ENCODE measurements at places on chromosomes 5 and 9. TPM values are rescaled to one million over a fixed set of nuclear protein-coding genes. Genes with fewer than 3 reads are reported as not detected.

The ESM1 gene
- not detected for total RNA-seq

The CEMIP2 gene
- total RNA-seq: 185 TPM

The PLPPR1 gene
- 3.2 TPM for total RNA-seq

The TCF7 gene
- total RNA-seq: 0.73 TPM

The IFNB1 gene
- total RNA-seq: not detected

The PIP5KL1 gene
- total RNA-seq: 8.8 TPM

The CCL21 gene
- total RNA-seq: not detected

DNA sequence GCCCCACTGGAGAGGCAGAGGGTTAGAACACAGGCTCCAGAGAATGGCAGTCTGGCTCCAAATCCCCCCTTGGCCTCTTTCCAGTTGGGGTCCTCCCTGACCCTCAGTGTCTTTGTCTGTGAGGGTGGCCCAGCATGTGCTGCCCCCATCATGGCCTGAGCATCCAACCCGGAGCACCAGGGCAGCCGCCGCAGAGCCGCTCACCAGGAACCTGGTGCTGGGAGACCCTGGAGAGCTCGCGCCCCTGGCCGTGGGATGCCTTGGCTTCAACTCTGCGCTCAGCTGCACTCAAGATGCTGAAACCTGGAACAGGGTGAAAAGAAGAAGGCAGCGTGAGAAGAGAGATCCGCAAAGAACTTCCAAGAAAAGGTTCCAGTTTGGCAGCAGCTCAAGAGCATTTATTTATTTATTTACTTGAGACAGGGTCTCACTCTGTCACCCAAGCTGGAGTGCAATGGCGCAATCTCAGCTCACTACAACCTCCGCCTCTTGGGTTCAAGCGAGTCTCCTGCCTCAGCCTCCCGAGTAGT, 3.8 kb downstream of the CCDC187 start:
- H3K4me3 ChIP-seq: no peak overlapping the region
- no peak overlapping the region for H3K27ac ChIP-seq
- DNase-seq: no peak
- no peaks in the 10 kb centered on the region for H3K27me3 ChIP-seq

DNA sequence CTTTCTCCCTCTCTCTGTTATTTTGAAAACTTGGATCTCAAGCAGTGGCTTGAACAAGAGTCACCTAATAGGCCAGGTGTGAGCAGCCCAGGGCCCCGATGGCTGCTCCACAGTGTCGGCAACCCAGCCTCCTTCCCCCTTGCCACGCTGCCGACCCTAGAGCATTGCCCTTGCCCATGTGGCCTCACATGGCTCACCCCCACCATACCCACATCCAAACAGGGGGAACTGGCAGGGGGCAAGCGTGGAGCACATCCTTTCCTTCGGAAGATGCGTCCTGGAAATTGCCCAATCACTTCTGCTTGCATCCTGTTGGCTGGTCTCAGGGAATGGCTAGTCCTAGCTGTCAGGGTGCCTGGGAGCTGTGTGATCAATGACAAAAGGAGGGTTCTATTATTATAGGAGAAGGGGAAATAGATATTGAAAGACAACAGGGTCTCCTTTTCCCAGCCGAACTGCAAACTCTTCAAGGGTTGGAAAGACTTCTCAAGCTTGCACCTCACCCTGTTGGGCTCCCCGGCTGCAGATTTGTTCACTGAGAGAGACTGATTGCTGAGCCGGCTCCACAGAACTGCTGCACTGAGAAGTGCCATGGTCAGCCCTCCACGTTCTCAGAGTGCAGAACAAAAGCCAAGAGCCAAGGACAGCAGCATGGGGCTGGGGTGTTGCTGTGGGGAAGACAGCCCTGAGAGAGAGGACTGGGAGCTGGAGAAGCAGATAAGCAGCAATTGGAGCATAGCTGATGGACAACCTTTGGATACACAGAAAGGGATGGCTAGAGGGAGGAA, 8.3 kb upstream of the TIFAB start:
- no peak overlapping the region for H3K4me3 ChIP-seq
- H3K27me3 ChIP-seq: peaks cover 100% of the 10 kb centered on the region
- no peaks in the 10 kb centered on the region for H3K4me1 ChIP-seq
- DNase-seq: no peak
- H3K36me3 ChIP-seq: no peaks in the 10 kb centered on the region

DNA sequence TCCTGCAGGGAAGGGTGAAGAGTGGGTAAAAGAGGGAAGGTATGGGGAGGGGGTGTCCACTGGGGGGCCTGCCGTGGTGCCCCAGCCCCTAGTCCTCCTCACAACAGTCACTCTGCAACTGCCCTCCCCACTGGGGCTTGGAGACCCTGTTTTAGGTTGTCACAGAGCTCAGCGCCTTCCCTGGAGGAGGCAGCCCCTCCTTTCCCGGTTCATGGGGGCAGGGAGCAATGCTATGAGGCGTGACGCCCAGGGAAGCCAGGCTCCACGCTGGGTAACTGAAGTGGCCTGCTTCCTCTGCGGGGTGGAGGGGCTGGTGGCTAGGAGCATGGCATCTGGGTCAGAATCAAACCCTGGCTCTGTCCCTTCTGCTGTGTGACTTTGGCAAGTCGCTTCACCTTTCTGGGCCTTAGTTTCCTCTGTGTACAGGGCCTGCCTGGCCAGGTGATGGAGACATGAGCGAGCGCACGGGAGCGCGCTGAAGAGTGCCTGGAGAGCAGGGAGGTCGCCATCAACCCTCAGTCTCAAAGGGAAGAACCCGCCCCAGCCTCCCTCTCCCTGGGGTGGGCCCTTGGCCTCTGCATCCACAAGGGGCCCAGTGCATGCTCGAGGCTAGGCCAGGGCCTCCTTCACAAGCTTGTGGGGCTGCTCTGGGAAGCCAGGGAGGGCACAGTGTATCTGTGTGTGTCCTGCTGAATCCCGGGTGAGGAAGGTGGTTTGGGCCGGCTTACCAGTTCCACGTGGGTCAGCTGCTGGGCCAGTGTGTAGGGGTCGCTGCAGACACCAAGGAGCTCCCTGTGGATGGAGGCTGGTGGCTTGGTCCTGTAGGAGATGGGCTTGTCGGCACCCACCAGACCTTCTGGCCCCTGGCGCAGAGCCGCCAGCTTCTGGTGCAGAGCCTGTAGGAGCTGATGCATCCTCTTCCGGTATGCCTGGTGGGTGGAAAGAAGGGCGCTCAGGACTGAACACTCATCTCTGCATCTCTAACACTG, 56.4 kb upstream of the RNF130 start:
- no peak overlapping the region for H3K27ac ChIP-seq
- H3K4me3 ChIP-seq: no peak overlapping the region
- H3K4me1 ChIP-seq: no peaks in the 10 kb centered on the region
- peaks cover 8% of the 10 kb centered on the region for H3K27me3 ChIP-seq

- DNase-seq: no peak
- peaks cover 19% of the 10 kb centered on the region for H3K27me3 ChIP-seq
- no peak overlapping the region for H3K27ac ChIP-seq
- peak overlapping the region; percentile 28 for H3K4me3 ChIP-seq
- H3K4me1 ChIP-seq: peaks cover 62% of the 10 kb centered on the region
Measured at GRCh38 chr9:121288673-121289025, 20.7 kb downstream of the GSN start.

GRCh38 chr5:32298059-32298415, 14.7 kb downstream of the MTMR12 start:
- peaks cover 6% of the 10 kb centered on the region for H3K4me1 ChIP-seq
- no peak for DNase-seq

- no peaks in the 10 kb centered on the region for H3K36me3 ChIP-seq
- DNase-seq: no peak
- no peak overlapping the region for H3K27ac ChIP-seq
Measured at GRCh38 chr5:104564530-104564929, 1001.9 kb upstream of the NUDT12 start.

- H3K4me1 ChIP-seq: peaks cover 6% of the 10 kb centered on the region
- H3K36me3 ChIP-seq: no peaks in the 10 kb centered on the region
- no peak overlapping the region for H3K4me3 ChIP-seq
- peak; percentile 61 for DNase-seq
- no peaks in the 10 kb centered on the region for H3K27me3 ChIP-seq
Measured at GRCh38 chr5:103434057-103434456, 128.5 kb downstream of the NUDT12 start.

DNA sequence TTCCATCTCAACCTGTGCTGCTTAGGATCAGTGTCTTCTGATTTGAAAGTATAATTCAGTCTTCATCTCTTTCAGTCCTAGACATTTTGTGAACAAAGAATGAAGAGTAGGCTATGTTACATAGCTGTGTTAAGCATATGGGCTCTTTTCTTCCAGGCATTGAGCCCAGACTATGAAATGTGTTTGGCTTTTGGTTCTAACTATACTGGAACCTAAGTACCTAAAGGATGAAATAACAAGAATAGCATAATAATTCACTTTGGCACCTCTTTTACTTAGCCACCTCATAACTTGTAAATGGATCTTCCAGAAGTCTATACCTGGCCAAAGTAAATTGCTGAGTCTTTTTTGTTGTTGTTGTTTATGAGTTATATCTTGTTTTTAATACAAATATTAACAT, 71.4 kb downstream of the SLF1 start:
- H3K4me3 ChIP-seq: no peak overlapping the region
- no peak for DNase-seq

DNA sequence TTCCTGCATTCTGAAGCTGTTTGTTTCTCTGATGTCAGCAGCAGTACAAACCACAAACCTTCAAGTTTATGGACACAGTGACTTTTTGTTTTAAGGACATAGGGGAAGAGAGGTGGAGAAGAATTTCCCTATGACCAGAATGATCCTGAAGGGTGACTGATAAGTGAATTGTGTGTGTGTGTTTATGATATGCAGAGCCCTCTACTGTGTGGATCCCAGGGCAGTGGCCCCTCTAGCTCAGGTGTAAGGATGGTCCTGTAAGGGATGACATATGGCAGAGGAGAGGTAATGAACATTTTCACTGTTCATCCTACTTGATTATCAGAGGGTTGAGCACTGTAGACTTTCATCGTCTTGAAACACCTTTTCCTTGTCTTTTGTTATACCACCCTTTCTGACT, 30.6 kb upstream of the TMED7 start:
- H3K36me3 ChIP-seq: no peaks in the 10 kb centered on the region
- no peaks in the 10 kb centered on the region for H3K27me3 ChIP-seq
- no peak overlapping the region for H3K27ac ChIP-seq
- no peak overlapping the region for H3K4me3 ChIP-seq
- peaks cover 7% of the 10 kb centered on the region for H3K4me1 ChIP-seq

DNA sequence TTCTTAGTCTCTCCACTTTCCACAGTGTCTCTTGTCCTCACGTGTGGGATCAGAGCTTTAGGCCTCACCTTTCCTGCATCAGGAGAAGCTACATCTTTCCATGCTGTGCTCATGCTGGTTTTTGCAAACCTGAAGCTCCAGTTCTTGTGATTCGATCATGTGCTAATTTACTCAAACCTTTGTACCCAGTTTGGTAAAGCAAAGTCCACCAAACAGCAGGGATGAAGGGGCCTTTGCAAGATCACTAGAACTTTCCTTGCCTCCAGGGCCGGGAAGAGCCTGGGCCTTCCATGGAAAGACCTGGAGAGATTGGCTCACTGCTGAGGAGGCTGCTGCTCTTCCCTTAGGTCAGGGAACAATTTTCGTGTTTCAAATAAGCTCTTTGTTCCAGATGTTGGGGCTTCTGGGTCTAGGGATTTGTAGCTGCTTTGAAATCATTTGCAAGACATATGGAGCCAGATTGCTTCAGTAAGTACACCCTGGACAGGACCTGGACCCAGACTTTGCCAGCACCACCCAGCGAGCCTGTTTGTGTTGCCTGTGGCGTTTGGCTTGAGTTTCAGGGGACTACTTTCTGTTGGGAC, 18.7 kb upstream of the SPATA31E1 start:
- H3K27me3 ChIP-seq: no peaks in the 10 kb centered on the region
- DNase-seq: no peak
- H3K27ac ChIP-seq: no peak overlapping the region

DNA sequence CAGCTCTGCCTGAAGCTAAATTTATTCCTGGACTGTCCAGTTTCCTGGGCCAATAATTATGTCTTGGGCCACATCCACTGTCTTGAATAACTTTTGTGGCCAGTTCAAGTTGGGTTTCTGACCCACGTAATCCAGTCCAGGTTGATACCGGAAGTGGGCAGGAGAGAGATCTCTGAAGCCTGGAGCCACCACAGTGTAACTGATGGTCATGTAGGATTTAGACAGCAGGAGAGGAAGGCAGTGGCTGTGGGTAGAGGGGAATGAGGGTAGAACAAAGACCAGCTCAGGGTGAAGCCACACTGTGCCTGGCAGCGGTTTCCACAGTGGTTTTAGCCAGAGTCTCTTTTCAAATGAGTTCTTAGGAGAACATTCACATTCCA, 30.2 kb downstream of the SH3PXD2B start:
- DNase-seq: no peak
- no peaks in the 10 kb centered on the region for H3K36me3 ChIP-seq
- H3K27me3 ChIP-seq: no peaks in the 10 kb centered on the region
- no peak overlapping the region for H3K4me3 ChIP-seq
